Fibroblast of lung (primary cell): ENCODE measurements at places on chromosomes 7 and 10.

DNA sequence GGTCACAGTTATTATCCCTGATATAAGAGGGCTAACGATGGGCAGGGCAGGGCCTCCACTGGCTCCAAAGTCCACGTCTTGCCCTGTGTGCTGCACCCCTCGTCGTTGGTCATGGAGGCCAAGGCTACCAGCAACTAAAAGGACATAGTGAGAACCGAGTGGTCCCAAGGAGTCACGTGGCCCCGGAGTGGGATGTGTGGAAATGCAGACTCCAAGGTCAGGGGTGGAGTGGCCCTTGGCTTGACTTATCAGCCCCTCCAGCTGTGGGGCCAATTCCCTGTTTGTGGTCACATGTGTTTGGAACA, 30.7 kb downstream of the BTBD16 start:
- DNase-seq: no peak

DNA sequence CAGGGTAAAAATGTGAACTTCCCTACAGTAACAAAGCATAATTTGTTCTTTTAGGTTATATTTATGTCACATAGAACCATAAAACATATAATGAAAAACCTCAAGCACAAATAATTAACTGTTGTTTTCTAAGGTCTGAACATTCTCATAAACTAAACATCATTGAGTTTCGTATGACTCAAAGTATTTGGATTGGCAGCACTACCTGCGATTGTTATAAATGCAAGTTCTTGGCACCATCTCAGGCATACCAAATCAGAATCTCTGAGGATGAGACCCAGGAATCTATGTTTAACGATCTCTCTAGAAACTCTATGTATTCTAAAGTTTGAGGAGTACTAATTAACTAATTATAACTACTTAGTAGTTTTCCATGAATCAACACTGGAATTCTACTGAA, 22.5 kb downstream of the ORC5 start:
- peak; percentile 24 for DNase-seq

DNA sequence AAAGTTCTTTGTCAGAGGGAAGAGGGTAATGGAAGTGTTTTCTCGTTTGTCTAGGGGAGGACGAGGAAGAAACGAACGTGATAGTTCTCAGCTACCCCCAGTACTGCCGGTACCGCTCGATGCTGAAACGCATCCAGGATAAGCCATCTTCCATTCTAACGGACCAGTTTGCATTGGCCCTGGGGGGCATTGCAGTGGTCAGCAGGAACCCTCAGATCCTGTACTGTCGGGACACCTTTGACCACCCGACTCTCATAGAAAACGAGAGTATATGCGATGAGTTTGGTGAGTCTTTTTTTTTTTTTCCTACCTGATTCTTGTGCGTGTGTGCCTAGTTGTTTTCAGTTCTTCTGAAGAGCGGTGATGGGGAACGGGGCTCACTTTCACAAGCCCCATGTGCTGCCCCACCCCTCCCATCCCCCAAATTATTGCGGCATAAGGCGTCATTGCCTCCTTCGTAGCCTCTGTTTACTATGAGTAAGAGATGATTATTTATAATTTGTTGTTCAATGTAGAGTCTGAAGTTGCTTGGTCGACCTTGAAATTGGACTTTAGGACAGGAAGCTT, 98.6 kb downstream of the ARID5B start:
- no peak for DNase-seq

- peak; percentile 78 for DNase-seq
Measured at GRCh38 chr7:84058311-84059076, 136.1 kb downstream of the SEMA3A start.

GRCh38 chr7:47520406-47520805, 61.5 kb downstream of the TNS3 start:
- peak; percentile 85 for DNase-seq

DNA sequence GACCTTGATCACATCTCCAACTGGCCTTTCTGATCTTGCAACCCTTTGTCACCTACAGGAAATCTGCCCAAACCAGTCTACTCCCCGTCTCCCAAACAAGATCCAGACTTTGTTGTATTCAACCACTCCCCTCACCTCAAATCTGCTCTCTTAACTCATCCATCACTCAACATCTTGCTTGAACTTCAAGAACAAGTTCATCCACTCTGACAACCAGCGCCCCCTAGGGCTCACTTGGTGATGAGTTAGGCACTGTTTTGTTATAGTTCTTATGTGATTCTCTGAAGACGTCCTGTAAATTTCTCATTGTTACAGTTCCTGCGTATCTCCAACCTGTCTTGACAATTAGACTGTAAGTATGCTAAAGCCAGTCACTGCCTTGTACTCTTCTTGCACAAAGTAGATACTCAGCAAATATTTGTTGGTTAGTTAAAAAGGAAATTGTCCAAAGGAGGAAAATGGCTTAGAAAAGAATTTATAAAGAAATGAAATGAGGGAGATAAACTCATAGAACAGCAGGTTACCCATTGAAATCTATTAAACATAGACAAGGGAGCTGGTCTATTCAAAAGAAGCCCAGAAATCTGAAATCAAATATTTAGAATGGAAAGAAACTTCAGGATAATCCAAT, 5.3 kb downstream of the FRMD4A start:
- DNase-seq: no peak

- no peak for DNase-seq
Measured at GRCh38 chr10:16929069-16929468, 111.8 kb upstream of the RSU1 start.

- no peak for DNase-seq
Measured at GRCh38 chr7:24595671-24596418, 22.6 kb downstream of the PALS2 start.

DNA sequence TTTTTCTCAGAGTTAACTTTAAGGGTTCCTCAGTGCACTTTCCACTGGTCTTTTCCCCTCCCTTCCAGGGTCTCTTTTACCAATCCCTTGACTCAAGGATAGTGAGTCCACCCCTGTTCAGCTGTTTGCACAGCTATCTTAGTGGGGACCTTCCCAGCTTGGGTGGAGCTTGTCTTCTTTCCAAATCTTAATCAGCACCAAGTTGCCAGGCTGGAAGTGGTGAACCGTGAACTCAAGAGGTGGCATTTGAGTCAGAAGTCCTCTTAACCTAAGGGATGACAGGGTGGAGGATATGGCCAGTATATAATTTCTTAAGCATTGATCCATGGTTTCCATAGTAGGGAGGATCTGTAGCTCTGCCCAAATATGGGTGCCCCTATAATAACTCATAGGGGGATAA, 25.0 kb downstream of the MAPK8 start:
- DNase-seq: no peak

- no peak for DNase-seq
Measured at GRCh38 chr7:148939128-148939755, 55.2 kb upstream of the EZH2 start.

DNA sequence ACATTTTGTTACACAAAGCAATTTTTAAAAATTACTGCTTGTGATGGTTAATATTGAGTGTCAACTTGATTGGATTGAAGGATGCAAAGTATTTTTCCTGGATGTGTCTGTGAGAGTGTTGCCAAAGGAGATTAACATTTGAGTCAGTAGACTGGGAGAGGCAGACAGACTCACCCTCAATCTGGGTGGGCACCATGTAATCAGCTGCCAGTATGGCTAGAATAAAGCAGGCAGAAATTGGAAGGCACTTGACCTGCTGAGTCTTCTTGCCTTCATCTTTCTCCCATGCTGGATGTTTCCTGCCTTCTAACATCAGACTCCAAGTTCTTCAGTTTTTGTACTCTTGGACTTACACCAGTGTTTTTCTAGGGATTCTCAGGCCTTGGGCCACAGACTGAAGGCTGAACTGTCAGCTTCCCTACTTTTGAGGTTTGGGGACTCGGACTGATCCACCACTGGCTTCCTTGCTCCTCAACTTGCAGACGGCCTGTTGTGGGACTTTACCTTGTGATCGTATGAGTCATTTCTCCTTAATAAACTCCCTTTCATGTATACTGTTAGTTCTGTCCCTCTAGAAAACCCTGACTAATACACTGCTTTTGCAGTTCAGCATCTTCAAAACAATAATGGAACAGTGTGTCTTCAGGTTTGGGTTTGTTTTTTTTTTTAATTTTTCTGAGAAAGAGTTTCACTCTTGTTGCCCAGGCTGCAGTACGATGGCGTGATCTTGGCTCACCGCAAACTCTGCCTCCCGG, 244.1 kb upstream of the SEMA3C start:
- no peak for DNase-seq

DNA sequence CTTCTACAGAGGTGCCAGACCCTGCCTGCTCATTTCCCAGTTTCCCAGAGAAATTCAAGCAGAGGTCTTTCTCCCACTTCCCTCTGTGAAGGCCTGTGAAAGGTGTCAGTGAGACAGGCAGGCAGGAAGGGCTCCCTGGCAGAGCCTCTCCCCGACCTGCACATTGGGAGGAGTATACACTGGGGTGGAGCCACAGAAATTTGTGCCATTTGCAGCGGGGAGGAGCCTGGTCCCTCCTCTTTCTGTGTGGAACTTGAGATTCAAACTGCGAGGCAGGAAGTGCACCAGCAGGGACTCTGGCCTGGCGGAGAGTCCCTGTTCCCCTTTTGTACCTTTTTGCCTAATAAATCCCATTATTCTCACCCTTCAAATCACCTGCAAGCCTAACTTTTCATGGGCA, 54.6 kb upstream of the OPN4 start:
- no peak for DNase-seq

- DNase-seq: no peak
Measured at GRCh38 chr10:46307281-46308112, 20.7 kb downstream of the ANTXRL start.

- no peak for DNase-seq
Measured at GRCh38 chr10:101301111-101301731, 52.7 kb upstream of the BTRC start.

GRCh38 chr10:114289096-114289436, 50.0 kb downstream of the VWA2 start:
- no peak for DNase-seq

GRCh38 chr7:140586516-140586915, 54.1 kb downstream of the DENND2A start:
- no peak for DNase-seq

- DNase-seq: peak; percentile 79
Measured at GRCh38 chr7:28315565-28316410, 96.5 kb upstream of the CREB5 start.

GRCh38 chr7:105046414-105046813, 32.4 kb downstream of the KMT2E start:
- DNase-seq: peak; percentile 79

DNA sequence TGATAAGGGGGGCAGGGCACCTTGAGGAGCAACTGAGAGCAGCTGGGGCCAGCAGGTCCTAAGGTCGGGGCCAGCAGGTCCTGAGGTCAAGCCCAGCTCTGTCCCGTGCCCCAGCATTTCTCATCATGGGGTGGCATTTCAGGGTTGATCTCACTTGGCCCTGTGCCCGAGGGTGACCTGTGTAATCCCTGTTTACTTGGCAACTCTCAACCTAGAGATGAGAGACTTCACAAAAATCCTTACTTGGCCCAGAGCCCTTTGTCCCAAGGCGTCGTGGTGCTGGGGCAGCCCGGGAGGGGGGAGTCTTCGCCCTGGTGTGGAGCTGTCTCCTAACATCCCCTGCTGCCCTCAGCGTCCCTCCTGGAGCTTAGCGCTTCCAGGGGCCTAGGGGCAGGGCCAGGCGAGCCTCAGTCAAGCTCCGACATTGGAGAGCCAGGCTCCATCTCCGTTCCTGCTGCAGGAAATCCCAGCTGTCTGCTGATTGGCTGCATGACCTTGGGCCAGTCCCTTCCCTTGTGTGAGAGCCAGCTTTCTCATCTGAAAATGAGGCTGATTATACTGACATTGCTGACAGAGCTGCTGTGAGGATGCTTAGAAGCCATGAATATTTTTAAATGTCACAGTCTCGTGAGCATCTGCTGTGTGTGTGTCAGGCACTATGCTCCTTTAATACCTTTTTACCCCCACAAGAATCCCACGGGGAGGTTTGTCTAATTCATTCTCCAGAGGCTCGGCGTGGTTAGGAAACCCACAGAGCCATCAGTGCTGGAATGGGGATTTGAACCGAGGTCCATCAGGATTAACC, 94.3 kb downstream of the ZMIZ1 start:
- DNase-seq: peak; percentile 66

DNA sequence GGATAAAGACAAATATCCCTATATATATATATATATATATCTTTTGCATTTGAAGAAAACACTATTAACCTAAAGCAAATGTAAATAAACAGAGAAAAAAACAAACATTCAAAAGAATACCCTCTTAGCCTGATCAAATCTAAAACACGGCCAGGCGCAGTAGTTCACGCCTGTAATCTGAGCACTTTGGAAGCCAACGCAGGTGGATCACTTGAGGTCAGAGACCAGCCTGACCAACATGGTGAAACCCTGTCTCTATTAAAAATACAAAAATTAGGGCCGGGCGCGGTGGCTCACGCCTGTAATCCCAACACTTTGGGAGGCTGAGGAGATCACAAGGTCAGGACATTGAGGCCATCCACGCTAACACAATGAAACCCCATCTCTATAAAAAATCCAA, 9.2 kb downstream of the ANXA7 start:
- DNase-seq: no peak

GRCh38 chr7:46127814-46128213, 206.7 kb upstream of the IGFBP3 start:
- no peak for DNase-seq

DNA sequence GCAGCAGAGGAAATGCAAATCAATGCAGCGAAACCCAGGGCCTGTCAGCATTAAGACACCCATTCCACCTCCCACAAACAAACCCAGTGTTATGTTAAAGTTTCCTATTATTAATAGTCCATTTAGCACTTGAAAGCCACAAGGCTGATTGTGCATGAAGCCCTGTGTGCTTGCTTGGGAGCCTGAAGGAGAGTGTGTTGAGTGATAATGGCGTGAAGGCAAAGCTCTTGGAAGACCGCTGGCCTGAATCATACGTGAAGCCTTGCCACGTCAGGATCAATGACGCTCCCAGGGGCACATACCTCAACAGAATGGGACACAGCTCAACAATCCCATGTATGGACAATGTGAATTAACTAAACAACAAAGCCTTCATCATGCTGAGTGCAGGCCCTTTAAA, 25.1 kb downstream of the PTPRN2 start:
- DNase-seq: no peak

GRCh38 chr7:142150356-142150755, 38.8 kb downstream of the MGAM2 start:
- DNase-seq: no peak

GRCh38 chr7:1535701-1536454, 5.4 kb downstream of the MAFK start:
- no peak for DNase-seq

DNA sequence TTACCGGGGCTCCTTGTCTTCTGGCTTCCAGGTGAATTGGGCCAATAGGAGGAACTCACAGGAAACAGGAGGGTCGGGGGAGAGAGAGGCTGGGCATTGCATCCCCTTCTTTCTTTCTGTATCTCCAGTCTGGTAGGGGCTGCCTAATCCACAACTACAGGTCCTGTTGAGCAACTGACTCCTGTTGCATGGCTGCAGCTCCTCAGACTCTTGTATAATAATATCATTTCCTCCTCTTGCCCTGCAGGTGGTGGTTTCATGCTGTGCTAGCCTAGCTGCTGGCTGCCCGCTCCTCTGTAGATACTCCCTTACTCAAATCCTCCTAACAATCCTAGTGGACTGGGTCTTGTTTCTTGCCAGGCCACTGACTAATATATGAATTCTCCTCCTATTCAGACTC, 276.5 kb upstream of the SMIM30 start:
- DNase-seq: no peak

GRCh38 chr10:32446536-32447406, 831 bp downstream of the CCDC7 start:
- DNase-seq: peak; percentile 54
